ENCODE measurements at places on chromosomes 6 and 20.

DNA sequence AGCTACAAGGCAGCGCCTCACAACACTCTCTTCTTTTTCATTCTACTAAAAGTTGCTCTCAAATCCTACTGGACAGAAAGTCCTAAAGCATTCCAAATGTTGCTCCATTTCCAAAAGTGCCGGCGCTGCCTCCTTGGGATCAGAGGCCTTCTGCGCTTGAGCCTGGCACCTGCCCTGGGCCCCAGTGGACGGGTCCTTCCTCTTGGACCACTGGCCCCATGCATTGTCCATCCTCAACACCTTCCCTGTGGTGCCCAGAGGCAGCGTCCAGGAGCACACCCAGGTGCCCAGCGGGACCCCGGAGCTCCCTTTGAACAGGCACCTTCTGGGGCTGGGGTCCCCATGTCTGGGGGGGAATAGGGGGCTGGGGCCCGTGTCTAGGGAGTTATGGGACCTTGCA lies 205.2 kb downstream of the ERMARD start:
- DNase-seq: no peak

GRCh38 chr6:150200428-150201100 lies 57.7 kb downstream of the PPP1R14C start:
- DNase-seq: no peak

DNA sequence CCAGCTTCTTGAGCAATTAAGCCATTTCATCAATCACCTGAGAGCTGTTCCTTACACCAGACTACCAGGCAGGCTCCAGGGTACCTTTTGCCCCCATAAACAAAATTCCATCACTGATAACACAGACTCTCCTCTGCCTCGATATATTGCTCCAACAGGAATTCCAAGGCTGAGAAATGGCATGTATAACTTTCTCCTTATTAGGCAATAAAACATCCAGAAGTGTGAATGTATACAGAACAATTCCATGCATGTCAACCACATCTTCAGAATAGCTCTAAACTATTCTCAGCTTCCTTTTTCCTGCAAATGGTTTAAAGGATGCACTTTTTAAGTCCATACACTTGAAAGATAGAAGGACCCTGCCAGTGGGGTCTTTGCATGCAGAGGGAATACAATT lies 73.8 kb downstream of the EDN3 start:
- no peak for DNase-seq

DNA sequence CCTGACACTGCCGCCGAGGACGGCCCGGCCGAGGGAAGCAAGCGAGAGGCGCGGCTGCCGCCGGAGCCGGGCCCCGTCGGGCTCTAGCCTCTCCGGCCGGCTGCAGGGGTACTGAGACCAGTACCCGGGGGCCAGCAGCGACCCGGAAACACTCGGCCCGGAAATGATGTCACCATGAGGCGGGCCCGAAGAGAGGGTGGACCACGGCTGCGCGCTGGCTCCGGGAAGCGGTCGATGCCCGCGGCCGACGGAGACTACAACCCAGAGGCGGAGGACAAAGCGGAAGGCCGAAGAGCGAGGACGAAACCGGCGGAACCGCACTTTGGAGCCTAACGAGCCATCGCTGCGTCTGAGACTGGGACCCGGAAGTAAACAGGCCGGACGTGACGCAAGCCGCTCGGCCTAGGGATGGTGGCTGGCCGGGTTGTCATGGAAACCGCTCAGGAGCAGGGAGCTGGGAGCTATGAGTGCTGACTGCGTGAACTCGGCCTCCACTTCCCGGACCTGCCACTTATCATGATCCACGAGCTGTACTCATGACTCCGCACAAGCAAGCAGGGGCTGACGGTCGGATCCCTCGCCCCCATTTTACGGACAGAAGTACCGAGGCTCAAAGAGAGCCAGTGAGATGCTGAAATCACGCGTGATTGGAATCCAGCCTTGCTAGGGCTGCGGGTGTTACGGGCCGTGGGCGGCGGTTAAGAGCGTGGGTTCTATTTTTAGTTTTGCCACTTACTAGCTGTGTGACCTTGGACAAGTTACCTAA lies at the start of gene SPATA2:
SPATA2 (minus strand) TSS at position 150 of the 766 bp plus-strand sequence. CDS start 7,039 bp downstream, outside the sequence.
- peak; percentile 89 for DNase-seq

DNA sequence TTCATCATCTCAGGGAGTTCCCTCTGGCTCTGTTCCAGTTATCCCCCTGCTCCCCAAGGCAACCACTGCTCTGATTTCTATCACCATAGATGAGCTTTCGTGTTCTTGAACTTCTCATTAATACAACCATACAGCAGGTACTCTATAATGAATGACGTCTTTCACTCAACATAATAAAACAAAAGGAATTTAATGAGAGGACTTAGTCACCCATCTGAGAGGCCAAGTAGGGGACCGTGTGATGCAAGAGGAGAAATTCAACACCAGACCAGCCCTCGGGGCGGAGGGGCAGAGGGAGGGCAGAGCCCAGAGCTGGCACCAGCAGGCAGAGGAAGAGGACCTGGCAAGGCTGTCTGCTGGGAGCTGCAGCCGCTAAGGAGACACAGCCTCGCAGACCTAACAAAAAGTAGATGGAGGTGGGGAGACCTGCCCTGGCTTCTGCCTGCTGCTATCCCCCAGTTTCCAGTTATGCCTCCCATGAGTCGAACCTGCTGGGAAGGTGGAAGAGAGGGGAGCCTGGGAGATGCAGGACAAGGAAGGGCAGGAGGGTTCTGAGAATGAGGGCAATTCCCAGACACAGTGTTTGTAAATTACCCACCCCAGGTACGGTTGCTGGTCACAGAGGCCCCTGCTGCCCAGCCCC lies 13.8 kb downstream of the CCN5 start:
- no peak for DNase-seq

DNA sequence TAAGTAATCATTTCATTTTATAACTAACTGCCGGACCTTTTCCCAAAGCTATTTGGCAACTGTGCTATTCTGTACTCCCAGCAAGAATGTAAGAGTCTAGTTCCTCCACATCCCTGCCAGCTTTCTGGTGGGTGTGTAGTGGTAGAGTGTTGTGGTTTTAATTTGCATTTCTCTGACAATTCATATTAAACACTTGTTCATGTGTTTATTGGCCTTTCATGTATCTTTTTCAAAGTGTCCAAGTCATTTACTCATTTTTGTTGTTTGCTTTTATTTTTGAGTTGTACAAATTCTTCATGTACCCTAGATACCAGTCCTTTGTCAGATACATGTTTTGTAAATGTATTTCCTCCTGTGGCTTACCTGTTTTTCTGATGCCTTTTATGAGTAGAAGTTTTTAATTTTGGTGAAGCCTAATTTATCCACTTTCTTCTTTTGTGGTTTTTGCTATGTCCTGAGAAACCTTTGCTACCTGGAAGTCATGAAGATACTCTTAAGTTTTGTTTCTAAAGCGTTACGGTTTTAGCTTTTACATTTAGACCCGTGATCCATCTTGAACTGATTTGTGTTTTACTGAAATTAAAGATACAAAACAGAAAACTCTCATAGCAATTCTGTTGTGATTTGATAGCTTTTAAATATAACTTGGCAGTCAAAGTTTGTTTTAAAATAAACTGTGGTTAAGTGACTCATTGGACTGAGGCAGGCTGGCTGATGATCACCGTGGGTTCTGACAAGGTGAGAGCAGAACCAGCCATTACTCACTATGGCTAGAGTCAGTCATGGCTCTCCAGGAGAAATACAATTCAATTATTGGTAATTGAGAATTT lies 8.0 kb downstream of the MYLIP start:
- DNase-seq: no peak

DNA sequence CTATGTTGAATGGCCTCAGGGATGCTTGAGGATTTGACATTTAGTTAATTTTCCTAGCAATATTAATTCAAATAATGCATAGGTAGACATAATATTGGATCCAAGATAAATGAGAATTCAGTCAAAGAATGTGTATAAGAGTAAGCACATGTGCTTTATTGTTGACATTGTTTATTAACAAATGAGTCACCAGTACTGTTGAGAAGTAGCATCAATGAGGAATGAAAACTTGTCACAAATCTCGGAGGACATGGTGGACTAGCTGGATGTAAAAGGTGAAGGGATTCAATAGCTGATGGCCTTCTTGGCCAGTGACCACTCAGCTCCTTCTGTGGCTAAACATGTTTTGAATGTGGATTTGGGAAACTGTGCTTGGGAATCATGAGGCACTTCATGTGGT lies 1137.0 kb downstream of the HACE1 start:
- no peak for DNase-seq

- no peak for DNase-seq
These were observed 81.8 kb upstream of the EYA4 start for GRCh38 chr6:133159255-133159795.

DNA sequence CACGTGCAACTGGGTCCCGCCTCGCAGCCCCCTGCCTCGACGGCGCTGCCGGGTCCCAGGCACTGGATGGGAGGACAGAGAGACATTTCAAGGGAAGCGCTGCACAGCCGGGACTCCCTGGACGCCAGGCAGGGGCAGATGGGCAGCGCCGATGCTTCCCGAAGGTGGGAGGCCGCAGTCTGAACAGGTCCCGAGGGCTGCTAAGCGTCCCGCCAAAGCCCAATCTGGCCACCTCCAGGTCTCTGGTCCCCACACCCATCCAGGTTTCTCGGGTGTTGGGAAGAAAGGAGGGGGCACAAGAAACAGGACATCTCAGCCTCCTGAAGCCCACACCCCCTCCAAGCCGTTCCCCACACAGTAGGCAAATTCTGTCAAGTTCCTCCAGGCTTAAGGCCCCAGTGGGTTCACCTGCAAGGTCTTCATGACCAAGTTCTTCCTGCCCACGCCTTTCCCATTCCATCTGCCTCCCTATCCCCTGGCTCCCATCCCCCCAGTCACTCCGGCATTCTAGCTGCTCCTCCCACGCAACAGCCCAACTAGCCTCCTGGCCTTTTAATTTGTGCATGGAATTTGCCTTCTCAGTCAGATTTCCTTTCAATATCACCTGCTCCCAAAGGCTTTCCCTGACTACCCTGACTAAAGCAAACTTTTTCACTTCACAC lies 5.4 kb upstream of the CPXM1 start:
- DNase-seq: no peak

DNA sequence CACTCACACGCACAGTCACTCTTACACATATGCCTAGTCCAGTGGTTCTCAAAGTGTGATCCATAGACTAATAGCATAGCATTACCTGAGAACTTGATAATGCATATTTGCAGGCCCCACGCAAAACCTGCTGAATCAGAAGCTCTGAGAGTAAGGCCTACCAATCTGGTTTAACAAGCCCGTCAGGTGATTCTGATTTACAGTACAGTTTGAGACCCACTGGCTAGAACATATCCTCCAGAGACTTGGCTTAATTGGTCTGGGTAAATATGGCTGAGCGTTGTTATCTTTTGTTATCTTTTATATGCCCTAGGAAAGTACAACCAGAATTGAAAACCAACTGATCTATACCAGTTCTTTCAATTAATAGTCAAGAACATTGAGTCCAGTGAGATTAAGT lies 9.6 kb downstream of the TSPYL4 start:
- DNase-seq: no peak

DNA sequence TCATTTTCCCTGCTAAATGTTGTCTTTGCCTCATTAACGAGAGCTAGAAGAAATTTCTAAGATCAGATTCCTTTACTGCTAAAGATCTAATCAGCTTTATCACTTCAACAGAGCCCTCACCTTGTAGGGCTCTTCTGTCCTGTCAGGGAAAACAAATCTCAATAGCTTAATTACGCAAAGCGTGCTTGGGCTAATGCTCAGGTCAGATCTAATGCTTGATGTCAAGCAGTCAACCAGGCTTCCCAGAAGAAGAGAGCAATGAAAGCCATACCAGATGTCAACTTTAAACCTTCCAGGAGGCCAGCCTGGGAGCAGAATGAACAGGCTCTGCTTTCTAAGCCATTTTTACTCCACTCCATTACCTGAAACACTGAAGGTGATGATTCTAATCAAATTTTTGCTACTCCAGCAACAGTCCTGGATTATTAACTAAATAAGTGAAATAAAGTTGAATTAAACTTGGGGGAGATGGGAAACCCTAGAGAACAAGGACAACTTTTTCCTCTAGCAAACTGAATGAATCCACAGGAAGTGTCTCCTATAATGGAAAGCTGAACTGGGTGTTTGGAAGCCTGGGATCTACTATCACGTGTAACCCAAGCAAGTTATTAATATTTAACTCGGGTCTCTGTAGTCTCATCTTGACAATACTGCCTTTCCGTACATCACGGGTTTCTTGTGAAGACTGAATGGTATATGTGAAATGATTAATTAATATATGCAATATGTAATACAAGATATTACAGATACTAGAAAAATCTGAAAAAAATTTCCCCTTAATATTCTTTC lies 273.7 kb downstream of the PTPRK start:
- no peak for DNase-seq

DNA sequence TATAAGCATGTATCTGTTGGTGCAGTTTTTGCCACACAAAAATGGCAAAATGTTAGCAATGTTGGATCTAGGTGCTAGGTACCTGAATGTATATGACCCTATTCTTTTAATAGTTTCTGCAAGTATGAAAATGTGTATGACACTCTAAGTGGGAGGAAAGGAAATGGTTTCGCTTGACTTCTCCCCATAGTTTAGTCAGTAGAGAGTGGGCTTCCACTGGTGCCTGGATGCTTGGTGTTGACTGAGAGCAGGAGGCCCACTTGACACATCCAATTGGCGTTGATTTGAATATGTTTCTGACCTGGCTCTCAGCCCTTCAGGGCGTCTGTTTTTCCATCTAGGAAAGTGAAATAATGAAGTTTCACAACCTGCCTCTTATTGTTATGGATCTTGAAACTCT lies 41.8 kb upstream of the GABRR1 start:
- no peak for DNase-seq

DNA sequence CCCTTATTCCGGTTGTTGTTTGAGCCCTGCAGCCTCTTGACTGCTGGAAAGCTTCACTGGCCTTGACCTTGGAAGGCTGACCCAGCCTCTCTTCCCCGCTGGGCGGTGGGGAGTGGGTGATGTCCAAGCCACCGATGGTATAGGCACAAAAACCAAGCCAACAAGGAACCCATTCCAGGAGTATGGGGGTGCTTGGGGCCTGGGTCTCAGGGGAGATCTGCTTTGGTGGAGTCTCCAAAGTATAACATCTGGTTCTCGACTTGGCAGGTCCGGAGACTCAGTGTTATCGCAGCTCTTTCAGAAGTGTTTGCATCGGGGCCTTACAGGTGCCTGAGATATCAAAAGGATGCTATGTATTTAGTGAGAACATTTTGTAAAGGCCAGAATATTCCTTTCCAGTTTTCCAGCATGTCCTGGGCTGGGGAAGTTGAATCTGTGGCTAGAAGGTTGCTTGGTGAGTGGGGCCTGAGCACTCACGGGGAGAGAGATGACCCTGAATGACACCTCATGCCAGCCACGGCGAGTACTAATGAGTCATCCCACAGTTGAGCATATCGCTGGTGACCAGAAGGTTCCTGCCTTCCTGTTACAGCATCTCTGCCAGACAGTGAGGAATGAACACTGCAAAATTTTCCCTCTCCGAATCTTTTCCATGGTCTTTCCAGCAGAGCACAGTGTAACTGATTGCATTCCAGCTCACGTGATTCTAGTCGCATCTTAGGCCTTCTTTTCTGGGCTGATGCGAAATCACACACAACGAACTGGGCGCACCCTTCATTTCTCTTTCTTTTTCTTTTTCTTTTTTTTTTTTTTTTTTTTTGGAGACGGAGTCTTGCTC lies 133.9 kb downstream of the ZDHHC14 start:
- no peak for DNase-seq

Data from stimulated activated CD8-positive, alpha-beta memory T cell treated with anti-CD3 and anti-CD28 coated beads, Interleukin-4, amount 100 ng/mL, for 1 hour (primary cell).